ENCODE measurements at places on chromosomes 2 and 18. TPM values are rescaled to one million over a fixed set of nuclear protein-coding genes. Genes with fewer than 3 reads are reported as not detected.

DNA sequence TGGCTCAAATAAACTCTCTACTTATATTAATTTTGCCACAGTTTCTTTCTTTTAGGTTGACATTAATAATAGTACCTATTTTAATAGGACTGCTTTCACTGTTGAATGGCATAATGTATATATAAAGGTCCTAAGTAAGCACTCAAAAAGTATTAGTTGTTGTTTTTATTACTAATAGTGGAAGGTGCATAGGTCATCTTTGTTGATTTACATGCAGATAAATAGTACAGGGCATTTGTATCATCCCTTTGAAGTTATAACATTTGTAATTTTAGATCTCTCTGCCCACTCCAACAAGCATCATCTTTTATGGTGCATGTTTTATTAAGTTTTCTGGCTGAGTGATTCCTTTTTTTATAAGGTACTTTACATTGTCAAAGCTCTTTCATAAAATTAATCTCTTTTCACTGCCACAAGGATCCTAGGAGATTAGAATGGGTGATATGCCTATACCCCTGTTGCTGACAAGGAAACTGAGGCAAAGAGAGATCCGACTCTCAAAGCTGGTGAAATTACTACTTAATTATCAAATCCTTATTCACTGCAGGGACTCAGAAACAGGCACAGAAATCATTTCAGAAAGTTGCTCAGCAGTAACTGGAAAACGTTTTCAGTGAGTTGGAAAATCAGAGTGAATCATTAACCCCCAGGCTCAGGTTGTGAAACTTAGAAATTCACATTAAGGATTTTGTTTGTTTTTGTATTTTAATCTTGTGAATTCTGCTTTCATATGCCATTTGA lies 299.6 kb downstream of the AGPS start:
- DNase-seq, result no peak

DNA sequence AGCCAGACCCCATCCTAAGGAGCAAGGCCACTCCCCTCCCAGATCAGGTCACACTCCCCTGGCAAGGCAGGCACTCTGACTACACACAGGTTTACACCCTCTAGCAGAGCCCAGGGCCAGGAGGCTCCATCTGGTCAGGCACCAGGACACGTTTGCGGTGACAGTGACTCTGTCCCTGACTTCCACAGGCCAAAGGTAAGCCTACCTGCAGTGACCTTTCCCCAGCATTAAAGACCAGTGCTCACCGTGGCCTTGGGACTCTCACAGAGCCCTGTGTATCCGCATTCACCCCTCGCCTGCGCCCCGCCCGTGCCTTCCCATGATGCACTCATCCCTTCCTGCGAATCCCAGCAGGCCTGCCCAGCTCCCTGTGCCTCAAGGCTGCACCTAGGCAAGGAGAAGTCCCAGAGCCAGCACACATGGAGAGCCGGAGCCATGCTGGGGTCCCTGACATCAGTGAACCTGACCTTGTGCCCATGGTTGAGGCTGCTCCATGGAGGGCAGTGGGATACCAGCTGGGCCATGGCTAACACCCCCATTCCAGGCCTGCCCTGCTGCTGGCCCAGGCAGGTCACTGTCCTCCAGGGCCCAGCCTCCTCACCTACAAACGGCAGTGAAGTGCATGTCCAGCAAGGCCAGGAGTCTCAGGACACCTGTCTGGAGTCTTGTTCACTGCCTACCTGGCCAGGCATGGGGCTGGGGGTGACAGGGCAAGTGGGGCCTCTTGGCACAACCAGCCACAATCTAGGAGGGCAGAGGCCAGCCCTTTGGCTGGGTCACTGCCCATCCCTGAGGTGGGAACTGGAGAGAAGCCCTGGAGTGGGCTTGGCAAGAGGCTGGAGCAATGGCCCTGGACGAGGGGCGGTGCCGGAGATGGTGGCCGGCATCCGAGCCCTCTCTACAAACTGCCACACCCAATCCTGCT lies 3.0 kb downstream of the NEURL3 start:
- no peak for DNase-seq

- no peak for DNase-seq
These were observed 82.7 kb downstream of the C2orf74 start for GRCh38 chr2:61244694-61245093.

DNA sequence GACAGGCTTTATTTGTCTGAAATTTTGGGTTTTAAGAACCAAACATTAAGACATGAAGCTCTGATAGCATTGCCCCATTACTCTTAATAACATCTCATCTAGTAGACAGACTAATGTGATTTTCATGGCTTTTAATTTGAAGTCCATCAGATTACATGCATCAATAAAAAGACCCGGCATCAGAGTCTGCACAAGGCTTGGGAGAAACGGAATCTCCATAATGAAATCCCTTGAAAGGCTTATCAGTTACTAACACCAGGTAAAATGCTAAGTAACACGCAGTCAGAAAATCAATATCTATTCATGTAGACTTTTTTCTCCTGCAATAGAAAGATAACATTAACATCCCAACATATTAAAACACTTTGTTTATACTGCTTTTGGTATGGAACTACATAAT lies 1485.2 kb upstream of the DDX18 start:
- no peak for DNase-seq

DNA sequence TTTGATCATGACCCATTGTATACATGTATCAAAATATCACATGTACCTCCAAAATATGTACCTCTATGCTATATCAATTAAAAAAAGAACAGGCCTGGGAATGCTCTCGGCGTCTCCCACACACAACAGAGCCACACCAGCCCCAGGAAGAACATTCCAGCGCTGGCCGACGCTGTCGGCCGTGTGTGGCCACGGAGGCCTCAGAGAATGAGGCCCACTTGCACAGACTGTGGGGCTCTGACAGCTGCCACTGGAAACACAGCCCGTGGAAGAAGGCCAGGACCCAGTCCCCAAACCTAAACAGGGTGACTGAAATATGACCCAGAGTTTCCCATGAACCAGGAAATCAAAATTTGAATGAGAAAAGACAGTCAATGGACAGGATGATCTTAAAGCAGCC lies 69.7 kb downstream of the EIPR1 start:
- DNase-seq, result no peak

GRCh38 chr18:48920408-48921038 lies 30.2 kb downstream of the SMAD7 start:
- DNase-seq, result no peak

- DNase-seq, result no peak
These were observed 83.6 kb upstream of the LCLAT1 start for GRCh38 chr2:30363406-30363805.

- no peak for DNase-seq
These were observed 8.4 kb downstream of the ACSL3 start for GRCh38 chr2:222869252-222869560.

- DNase-seq, result no peak
These were observed 294.4 kb upstream of the PIK3C3 start for GRCh38 chr18:41660654-41661053.

GRCh38 chr18:56891116-56891515 lies 240.0 kb downstream of the WDR7 start:
- DNase-seq, result no peak

DNA sequence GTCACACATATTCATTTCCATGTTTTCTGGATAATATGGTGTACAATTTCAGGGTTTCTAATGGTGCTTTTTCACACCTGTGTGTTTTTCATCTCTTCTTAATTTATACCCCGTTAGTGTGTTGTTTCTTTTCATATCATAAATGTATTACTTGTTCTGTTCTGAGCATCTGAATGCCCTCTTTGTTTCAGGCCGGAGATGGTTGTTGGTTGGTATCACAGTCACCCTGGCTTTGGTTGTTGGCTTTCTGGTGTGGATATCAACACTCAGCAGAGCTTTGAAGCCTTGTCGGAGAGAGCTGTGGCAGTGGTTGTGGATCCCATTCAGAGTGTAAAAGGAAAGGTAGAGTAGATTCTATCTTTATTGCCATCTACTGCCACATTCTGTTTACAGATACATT lies 45.1 kb upstream of the TBR1 start:
- DNase-seq, result no peak

DNA sequence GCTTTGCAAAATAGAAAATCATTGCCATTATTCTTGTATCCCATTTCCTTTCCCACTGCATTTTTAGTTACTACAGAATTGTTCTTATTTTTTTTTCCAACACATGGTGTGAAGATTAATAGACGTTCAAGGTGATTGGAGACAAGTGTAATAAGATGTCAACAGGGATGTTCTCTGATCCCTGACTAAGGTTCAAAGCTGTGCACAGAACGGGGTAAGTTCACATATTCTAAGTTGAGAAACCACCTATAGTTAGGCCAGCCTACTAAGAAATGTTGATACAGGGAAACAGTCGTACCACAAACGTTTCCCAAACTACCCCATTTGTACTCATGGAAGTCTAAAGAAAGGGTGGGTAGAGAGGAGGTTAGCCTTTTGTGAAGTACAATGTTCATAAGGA lies 6.4 kb upstream of the TMEM17 start:
- no peak for DNase-seq

- no peak for DNase-seq
These were observed 287.3 kb downstream of the CMPK2 start for GRCh38 chr2:6578416-6578815.

- DNase-seq, result no peak
These were observed 114.6 kb downstream of the NRP2 start for GRCh38 chr2:205796805-205797313.

- no peak for DNase-seq
These were observed 129.7 kb downstream of the WDSUB1 start for GRCh38 chr2:159156834-159157233.

DNA sequence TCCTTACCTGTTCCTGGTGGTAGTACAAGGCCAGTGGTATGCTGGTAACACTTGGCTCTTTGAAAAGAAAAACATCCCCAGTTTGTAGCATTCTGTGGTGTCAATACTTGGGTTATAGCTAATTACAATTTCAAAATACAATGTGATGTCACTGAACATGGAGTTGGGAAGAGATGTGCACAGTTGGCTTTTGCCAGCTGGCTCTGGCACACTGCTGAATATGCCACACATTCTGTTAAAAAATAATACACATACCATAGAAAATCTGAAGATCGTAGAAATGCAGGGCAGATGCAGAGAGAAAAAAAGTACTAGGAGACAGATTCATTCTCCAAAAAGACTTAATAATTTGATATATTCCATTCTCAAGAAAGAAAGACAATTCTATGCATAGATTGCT lies 101.5 kb downstream of the TACR1 start:
- no peak for DNase-seq

GRCh38 chr2:236899146-236899545 lies 186.5 kb upstream of the COPS8 start:
- no peak for DNase-seq

DNA sequence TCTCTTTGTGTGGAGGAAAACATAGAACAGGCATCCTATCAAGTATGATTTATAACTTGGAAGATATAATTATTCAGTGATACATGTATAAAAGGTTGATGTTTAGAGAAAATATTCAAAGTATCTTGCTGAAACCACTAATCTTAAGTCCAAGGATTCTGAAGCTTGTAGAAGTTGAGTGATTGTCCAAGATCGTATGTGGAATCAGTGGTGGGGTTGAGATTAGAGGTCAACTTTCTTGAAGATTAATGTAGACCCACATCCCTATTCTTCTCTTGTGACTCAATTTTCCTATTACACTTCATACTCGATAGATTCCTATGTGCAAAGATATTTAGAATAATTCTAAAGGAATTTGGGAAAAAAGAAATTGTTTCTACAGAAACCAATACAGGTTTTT lies 1565.9 kb upstream of the ACVR2A start:
- no peak for DNase-seq

- DNase-seq, result peak; percentile 92
These were observed at the start of gene C2orf49 for GRCh38 chr2:105337122-105338019. TSS of gene C2orf49 (plus strand) at chr2:105337540. CDS start at chr2:105337588, 48 bp downstream.

DNA sequence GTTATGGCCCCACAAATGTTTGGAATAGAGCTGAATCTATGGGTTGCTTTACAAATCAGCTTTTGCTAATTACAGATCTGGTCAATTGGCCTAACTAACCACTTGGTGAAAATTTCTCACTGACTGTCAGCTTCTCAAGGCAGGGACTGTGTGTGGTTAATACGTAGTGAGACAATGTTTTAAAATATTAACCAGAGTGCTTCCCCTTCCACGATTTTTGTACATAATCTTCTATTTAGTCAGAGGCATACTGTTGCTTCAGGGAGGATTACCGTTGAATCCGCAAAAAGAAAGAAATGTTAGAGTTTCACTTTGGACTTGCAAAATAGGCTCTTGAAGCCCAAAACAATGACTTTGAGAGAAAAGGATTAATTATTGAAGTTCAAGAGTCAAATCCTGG lies 14.9 kb upstream of the KCNS3 start:
- DNase-seq, result no peak

DNA sequence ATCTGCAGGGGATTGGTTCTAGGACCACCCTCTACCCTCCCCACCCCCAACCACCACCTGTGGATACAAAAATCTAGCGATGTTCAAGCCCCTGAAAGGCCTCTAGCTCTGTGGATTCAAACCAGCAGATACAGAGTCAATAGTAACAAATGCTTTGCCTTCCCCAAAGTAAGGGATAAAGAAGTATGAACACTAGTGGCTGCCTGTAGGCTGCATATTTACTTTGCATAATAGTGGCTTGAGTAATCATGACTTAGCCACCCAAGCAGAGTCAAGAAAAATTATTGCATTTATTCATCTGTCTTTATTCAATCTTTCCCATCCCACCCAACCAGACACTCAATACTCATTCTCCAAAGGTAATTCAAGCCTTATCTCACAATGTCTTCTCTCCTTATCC lies 43.8 kb downstream of the SOCS6 start:
- no peak for DNase-seq

DNA sequence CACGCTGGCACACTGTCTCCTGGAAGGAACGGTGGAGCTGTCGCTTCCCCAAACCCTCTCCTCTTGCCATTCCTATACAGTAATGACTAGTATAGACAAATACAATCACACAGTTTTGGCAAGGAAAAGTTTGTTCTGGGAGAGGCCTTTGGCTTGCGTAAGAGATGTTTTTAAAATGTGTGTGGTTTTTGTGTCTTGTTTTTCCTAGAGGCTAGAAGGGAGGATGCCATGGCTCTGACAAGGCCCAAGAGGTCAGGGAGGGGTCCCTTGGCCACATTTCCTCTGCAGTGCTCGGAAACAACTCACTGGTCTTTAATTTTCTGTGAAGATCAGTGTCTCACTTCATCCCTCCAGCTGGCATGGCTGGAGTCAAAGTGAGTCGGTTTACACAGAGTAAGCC lies 195.9 kb downstream of the SH3RF3 start:
- DNase-seq, result peak; percentile 83

DNA sequence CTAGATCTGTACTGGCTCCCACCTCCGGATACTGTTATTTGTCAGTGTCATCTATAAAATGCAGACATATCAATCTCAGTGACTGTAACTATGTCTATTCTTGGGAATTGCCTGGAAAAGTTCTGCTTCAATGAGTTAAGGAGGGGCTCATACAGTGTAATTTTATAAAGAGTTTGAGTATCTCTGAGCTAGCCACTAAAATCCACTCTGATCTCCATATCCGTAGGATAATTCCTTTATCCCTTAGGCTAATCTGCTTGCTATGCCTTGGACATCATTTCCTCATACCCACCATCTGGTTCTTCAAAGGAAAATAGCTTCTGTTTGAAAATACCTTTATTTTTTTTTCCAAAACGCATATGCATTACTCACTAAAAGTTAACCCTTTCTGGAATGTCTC lies 863.2 kb downstream of the SUCLG1 start:
- DNase-seq, result no peak

- no peak for DNase-seq
These were observed 14.6 kb upstream of the NPPC start for GRCh38 chr2:231940795-231941194.

The RAB11FIP5 gene
- 40.3 TPM for total RNA-seq

The HOXD12 gene
- not detected for total RNA-seq

The KRCC1 gene
- 35.0 TPM for total RNA-seq

The HMSD gene
- 7.8 TPM for total RNA-seq

The CAPN14 gene
- total RNA-seq, result 0.36 TPM

The DSEL gene
- 9.9 TPM for total RNA-seq

The FLACC1 gene
- total RNA-seq, result 5.4 TPM

The ITSN2 gene
- 75.3 TPM for total RNA-seq

The ACADL gene
- 32.4 TPM for total RNA-seq

The PTPRN gene
- 0.58 TPM for total RNA-seq

The GAD1 gene
- 0.36 TPM for total RNA-seq

Data from sciatic nerve (tissue), 2 donors.